ENCODE measurements at places on chromosomes 4 and X. TPM values are rescaled to one million over a fixed set of nuclear protein-coding genes. Genes with fewer than 3 reads are reported as not detected.

Gene MAGEA2B
- not detected for total RNA-seq

Gene CTAG2
- total RNA-seq: not detected

Gene CXorf51B
- not detected for total RNA-seq

Gene MAB21L2
- 63.0 TPM for total RNA-seq

Gene PNMA5
- total RNA-seq: not detected

Gene GPRIN3
- 14.7 TPM for total RNA-seq

Gene TNIP3
- 1.8 TPM for total RNA-seq

DNA sequence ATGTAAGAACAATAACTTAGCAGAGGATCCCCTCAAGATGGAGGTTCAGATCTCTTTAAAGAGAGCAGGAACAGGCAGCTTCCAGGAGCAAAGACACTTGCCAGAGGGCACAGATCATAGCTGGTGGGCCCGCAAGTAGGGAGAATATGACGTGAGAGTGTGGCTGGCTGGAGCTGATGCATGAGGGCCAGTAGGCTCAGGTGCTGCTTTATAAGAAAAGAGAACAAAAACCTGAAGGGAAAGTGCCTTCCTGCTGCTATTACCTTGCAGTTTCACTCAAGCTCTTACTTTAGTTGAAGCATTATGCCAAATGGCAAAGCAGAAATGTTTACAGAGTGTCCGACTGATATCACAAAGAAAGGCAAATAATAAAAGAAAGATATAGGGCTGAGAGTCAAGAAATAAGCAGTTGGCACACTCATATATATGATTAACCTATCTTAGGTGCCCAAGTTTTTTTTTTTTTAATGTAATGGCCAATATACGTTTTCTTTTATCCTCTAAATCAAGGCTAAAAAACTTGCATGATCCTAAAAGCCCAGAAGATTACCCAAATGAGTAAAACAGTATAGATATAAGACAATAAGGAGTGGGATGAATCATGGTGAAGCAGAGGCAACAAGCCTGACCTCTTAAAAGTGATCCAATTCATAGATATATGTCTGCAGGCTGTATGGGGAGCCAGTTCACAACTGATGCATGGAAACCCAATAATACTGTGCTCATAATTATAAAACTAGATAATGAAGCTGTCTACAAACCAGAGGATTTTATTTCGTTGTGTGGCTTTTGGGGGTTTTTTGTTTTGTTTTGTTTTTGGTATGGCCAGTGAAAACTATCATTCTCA lies 12.6 kb downstream of the NR0B1 start:
- no peaks in the 10 kb centered on the region for H3K36me3 ChIP-seq
- no peaks in the 10 kb centered on the region for H3K27me3 ChIP-seq
- DNase-seq: no peak
- no peak overlapping the region for H3K4me3 ChIP-seq

DNA sequence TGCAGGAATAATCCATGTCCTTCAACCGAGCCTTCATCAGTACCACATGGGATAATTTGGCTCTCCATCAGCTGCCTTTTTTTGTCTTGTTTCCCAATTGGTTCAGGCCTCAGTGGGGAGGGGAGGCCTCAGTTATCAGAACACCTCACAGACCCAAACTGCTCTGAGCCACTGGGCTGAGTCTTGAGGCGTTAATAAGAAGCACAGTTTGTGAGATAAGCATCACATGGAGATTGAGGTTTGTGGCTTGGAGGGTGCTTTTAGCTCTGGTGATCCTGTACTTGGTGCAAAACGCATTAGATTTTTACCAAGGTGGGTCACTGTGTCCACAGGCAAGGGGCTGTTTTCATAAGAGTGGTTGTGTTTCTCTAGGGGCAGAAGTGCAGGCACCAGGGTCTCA lies 82.8 kb upstream of the HPF1 start:
- H3K27ac ChIP-seq: no peak overlapping the region
- H3K4me3 ChIP-seq: no peak overlapping the region
- no peaks in the 10 kb centered on the region for H3K36me3 ChIP-seq
- DNase-seq: no peak
- no peaks in the 10 kb centered on the region for H3K27me3 ChIP-seq
- no peaks in the 10 kb centered on the region for H3K4me1 ChIP-seq

DNA sequence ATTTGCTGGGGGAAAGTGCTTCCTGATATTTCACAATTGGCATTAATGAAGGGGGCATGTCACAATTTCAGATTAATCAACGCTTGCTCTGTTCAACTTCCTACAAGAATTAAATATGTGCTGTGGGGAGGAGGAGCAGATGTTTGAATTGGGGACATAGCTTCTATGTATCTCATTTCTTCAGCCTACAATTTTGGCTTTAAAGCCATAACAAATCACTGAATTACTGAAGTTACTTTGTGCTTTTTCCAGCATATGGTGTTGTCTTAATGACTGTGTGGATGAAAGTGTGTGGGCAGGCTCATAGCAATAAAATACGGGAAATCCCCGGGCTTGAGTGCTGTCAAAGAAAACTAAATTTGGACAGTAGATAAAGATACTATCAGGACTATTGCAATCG lies 813 bp downstream of the TLR7 start:
- no peaks in the 10 kb centered on the region for H3K36me3 ChIP-seq
- no peaks in the 10 kb centered on the region for H3K4me1 ChIP-seq
- no peak overlapping the region for H3K4me3 ChIP-seq
- no peak for DNase-seq
- H3K27me3 ChIP-seq: no peaks in the 10 kb centered on the region

DNA sequence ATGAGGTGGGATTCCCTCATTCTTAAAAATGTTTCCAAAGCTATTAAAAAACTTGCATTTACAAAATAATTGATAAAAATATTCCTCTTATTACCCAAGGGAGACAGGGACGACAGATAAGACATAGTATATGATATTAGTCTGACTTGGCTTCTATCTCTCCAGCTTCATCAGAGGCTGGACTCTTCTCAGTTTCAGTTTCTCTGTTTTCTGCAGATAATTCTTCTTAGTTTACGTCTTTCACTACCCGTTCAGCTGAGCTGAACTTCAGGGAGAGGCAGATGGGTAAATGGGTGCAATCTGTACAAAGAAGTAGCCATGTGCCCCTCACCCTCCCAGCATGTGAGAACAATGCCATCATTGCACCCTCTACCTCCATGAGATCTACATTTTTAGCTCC lies 214.0 kb upstream of the SLIT2 start:
- H3K36me3 ChIP-seq: no peaks in the 10 kb centered on the region
- no peak overlapping the region for H3K27ac ChIP-seq
- H3K4me1 ChIP-seq: no peaks in the 10 kb centered on the region

DNA sequence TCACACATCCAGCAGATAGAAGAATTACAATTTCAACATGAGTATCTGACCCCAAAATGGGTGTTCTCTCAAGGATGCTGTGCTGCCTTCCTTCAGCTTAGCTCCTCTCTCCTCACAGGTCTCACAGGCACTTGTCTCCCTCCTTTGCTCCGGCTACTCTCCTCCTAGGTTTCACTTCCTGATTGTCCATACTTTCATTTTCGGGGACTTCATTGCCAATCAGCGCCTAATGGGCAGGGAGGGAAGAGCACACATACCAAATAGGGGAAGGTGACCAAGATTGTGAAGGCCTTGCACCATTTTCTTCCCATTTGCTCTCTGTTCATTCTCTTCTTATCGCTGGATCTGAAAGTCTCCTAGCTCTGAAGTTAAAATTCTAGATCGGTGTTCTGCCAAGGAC lies 125.4 kb upstream of the EOLA2 start:
- no peaks in the 10 kb centered on the region for H3K27me3 ChIP-seq
- no peak overlapping the region for H3K27ac ChIP-seq
- no peaks in the 10 kb centered on the region for H3K36me3 ChIP-seq
- DNase-seq: no peak

GRCh38 chr4:139530833-139531427 lies 25.1 kb downstream of the SETD7 start:
- no peak overlapping the region for H3K4me3 ChIP-seq
- peak; percentile 60 for DNase-seq
- H3K27me3 ChIP-seq: no peaks in the 10 kb centered on the region
- H3K4me1 ChIP-seq: peaks cover 18% of the 10 kb centered on the region
- no peak overlapping the region for H3K27ac ChIP-seq

- no peak overlapping the region for H3K27ac ChIP-seq
- H3K36me3 ChIP-seq: no peaks in the 10 kb centered on the region
- H3K27me3 ChIP-seq: no peaks in the 10 kb centered on the region
- no peaks in the 10 kb centered on the region for H3K4me1 ChIP-seq
These were observed 30.3 kb downstream of the LRPAP1 start for GRCh38 chr4:3501825-3502425.

DNA sequence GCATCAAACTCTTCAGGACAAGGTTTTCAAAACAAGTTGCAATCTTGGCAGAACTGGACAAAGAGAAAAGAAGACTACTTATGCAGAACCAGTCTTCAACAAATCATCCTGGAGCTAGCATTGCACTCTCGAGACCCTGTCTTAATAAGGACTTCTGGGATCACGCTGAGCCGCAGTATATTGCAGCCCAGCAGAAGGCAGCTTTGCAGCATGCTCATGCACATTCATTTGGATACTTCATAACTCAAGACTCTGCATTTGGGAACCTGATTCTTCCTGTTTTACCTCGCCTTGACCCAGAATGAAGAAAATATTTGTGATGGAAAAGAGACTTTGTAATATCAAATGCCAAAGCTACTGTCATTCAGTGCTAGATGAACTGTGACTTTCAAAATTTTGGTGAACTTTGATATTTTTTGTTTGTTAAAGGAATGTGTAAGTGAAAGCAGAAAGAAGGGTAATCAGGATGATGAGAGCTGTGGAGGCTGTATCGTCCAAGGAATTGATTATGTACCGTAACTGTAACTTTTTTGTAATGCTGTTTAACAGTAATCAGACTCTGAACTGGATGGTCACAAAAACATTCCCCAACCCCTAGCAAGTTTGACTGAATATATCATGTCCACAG lies 27.2 kb downstream of the HSPA4L start:
- H3K27me3 ChIP-seq: no peaks in the 10 kb centered on the region
- H3K4me1 ChIP-seq: no peaks in the 10 kb centered on the region
- H3K27ac ChIP-seq: no peak overlapping the region
- no peak overlapping the region for H3K4me3 ChIP-seq
- DNase-seq: no peak

All from transverse colon (tissue), 4 donors.